ENCODE measurements at places on chromosomes 5 and 9.
A peak's percentile ranks its signal among the peaks of the same experiment; 100 is the strongest.

DNA sequence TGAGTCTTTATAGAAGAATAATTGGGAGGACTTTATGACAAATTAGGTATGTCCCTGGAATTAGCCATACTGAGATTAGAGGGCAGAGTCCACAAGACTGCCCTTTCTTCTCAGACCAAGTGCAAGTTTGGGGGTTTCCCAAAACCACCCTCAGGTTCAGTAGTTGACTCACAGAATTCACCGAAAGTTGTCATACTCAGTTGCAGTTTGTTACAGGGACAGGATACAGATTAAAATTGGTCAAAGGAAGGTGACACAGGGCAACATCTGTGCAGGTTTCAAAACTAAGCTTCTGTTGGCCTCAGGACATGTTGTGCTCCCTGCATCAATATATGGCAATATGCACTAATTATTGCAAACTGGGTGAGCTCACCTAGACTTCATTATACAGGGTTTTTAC lies 3.8 kb downstream of the RANBP17 start:
- DNase-seq, result no peak

- no peak for DNase-seq
Observed at GRCh38 chr5:107129051-107129450, 541.7 kb downstream of the EFNA5 start.

DNA sequence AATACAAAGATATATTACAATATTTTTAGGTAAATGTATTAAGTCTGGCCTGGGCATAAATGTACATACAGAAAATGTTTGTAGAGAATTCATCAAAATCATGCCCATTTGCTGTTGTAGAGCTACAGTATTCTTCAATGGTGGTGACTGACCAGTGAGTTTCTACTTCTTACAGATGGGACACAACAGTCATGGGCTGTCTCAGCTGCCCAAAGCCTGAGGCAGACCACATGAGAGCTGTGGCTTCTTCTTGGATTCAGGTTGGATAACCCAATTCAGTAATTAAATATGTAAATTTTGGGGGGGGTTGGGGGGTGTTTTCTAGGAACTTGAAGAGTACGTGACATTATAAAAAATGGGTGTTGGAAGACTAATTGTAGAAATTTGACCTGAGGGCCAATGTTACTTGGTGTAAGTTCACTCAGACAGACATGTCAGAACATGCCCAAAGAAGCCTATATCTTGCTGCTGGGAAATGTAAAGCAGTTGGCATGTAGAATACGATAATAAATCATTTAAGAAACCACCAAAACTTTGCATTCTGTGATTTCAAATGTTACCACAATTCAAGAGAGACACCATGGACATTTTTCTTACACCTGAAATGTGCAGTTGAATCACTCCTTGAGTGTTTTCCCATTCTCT lies 17.9 kb downstream of the STARD4 start:
- DNase-seq, result no peak

DNA sequence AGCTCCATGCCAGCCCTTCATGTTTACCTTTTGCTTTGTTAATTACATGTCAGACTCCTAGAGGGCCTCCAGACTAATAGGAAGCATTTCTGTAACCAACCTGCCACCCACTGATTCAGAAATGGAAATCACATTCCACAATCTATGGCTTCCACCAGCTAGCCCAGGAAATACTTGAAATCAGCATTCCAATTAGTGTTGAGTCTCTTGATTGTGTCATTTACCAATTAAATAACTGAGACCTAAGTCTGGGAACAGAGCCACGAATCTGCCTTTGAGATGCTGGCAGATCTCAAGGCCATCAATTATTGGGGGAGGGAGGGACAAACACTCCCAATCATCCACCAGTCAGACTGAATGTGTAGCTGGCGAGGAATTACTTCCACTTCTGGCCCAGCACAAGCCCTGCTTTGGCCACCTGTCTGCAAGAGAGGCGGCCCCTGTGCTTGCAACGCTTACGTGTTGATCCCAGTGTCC lies 27.4 kb upstream of the SAP30L start:
- DNase-seq, result no peak

GRCh38 chr5:126998201-126998631 lies 32.1 kb downstream of the MARCHF3 start:
- DNase-seq, result no peak

DNA sequence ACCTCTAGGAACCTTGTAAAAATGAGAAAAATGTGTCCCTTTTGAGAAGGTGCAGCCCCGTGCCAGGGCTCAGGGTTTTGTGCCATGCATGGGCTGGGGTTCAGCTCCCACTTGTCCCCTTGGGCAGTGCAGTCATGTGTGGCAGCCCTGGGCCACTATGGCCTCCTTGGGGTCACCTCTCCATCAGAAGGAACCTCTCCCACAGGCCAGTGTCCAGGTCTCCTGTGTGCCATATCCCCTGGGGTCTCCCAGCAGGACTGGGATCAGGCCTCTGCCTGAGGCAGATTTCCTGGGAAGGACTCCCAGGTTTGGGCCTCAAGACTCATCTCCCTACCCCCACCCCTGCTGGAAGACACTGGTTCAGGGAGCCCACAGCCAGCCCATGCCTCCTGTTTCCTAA lies 189.1 kb downstream of the PAX5 start:
- DNase-seq, result no peak

DNA sequence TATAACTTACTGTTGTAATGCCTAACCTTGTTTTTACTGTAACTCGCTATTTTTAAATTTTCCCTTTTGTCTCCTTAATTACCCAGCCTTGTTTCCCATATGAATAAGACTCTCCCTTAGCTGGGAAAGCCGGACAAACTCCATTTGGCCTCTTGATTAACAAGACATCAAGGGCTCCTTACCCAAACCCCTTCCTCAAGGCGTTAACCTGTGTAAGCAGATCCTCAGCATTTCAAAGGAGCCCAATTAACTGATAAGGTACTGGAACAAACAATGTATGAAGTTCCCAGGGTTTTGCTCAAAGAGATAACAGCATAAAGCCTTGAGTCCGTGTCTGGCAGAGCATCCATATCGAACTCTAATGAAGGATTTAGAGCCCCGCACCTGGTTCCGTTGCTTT lies 66.0 kb upstream of the SIMC1 start:
- no peak for DNase-seq

DNA sequence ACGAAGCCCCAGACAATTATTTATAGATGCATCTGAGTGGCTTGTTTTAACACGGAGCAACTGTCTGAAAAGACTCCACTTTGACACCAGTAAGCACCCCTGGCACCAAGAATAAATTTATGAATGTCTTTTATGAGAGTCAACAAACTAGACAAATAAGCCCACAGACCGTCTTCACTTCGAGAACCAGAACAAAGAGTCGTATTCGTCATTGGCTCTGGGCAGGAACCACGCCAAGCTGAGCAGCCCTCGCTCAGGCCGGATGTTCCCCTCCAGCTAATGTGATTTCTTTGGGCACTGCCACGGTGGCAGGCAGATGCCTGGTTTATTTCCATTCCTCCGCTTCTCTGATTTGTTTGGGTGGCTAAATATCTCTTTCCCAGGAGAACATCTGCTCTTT lies 91.9 kb upstream of the STC2 start:
- DNase-seq, result no peak

GRCh38 chr5:13648822-13649221 lies 295.7 kb downstream of the DNAH5 start:
- DNase-seq, result no peak

DNA sequence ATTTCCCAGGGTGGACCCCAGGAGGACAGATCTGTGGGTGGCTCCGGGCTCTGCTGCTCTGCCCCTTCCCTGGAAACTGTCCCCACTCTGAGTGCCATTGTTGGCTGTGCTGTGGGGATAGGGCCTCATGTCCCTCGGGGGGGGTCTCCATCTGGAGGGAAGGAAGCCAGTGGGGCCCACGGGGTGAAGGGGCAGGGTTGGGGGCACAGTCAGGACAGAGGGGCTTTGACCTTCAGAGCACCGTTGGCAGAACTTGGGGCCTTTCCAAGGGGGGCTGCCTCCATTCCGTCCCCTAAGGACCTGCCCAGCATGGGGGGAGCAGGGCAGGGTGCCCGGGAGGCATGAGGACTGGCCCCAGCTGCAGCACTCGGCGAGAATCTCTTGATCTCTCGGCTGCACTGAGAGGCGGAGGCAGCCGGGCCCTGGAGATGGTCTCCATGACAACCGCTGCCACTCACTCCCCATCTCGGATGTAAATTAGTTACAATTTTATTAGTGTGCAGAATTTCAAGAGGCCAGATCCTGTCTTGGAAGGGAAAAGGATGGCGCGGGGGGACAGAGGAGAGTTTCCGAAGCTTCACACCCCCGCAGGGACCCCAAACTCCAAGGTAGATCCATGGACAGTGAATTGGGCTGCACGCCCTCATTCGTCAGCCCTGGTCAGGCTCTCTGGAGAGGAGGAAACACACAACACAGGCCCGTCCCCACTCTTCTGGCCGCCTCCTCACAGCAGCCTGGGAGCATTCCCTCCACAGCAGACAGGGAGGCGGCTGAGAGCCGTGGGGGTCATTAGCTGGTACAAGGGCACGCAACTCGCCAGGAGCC lies 216.2 kb upstream of the IER5L start:
- no peak for DNase-seq

DNA sequence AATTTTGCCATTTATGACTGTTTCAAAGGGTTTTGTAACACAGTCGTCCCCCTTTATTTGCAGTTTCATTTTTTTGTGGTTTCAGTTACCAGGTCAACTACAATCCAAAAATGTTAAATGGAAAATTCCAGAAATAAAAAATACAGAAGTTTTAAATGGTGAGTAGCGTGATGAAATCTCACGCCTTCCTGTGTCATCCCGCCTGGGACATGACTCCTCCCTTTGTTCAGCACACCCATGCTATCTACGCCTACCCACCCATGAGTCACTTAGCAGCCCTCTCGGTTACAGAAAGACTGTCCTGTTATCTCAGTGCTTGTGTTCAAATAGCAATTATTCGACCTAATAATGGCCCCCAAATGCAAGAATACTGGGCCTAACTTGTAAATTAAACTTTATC lies 765.3 kb upstream of the ADAMTS16 start:
- no peak for DNase-seq

DNA sequence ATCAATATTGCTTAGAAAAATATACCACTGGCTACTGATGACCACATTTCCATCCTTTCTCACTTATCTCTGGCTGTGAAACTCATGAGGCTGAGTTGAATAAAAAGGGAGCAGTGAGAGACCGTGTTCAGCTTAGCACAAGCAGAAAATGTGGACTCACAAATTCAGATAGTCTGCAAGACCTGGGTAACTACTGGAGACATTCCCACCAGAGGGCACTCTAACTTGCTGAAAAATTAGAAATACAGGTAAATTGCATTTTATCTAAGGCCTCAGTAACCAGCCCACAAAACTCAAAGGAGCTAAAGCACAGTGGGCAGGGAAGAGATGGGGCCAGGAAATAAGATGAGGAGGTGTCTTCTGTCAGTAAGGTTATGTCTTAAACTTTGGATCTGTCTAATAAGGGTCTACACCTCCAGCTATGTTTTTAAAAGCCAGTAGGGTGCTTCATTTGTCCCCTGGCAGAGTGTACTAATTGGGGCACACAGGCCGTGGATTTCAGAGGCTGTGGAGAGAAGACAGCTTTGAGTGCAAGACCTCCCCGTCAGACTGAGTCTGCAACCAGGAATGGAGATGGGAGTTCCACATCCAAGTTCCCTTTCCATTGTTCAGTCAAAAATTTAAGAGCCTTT lies 8.7 kb upstream of the NDUFB6 start:
- DNase-seq, result peak; percentile 32

GRCh38 chr5:113487781-113488644 lies at the start of gene MCC:
MCC (minus strand) TSS chr5:113488453.
- DNase-seq, result no peak

DNA sequence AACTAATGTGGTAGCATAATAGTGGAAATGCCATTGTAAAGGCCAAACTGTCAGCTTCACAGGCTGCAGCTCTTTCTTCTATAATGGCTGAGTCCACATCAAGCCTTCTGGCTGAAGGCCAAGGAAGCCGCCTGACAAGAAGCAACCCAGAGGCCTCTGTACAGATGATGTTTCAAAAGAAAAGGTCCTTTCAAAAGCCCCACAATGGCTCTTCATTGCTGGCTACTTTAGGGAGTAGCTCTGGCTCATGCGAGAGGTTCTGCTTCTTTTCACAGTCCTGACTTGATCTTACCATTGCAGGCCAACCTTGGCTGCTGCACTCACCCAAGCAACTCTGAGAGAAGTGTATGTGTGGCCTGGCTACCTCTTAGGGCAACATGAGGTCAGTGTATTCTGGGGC lies 54.5 kb upstream of the EQTN start:
- no peak for DNase-seq

DNA sequence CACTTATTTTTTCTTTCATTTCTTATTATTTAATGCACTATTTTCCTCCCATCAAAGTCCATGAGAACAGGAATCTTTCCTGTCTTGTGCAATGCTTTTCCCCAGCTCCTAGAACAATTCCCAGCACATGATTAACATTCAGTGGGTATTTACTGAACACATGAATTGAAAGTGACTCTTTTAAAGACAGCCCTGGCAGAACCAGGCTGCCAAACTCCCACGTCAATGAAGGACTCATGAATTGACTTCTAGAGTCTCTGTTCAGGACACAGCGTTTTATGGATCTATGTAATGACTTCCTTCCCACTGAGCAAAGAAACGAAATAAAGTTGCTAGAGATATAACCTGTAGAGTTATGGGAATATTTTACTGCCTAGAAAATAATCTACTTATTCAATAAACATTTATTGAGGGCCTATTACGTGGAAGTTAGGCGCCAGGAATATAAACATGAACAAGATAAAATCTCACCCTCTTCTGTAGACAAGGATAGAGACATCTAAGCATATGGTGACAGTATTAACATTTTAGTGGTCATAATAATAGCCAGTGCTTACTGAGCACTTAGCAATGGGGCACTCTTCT lies 485.9 kb upstream of the KLF4 start:
- no peak for DNase-seq

GRCh38 chr9:133129001-133129795 lies 8.2 kb upstream of the RALGDS start:
- DNase-seq, result no peak

DNA sequence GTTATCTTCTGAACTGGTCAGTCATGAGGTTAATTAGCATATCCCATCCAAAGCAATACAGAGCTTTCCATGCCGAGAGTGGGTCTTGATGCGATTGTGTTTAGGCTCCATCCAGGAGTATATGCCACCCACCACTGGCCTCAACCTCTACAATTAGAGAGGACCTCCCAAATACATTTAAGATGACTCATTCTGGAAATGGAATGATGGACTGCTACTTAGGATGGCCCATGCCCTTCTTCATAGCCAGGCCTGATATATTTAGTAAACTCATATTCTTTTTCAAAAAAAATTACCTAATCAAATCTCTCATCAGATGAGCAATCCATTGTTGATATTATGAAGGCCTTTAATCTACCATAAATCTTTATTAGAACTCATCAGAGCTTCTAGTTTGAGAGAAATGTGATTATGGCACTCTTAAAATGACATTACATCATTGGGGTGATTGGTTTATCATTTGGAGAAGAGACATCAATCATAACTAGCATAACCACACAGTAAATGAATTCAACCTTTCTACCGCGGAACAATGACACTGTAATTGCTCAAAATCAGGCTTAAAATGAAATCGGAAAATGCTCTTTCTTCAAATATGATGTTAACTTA lies 414.2 kb upstream of the WWC1 start:
- no peak for DNase-seq

Measured in AML-193 (cell line).